ENCODE measurements at places on chromosomes 2 and 18.

- peak; percentile 62 for DNase-seq
Observed at GRCh38 chr2:26640331-26640745, 828 bp downstream of the CIB4 start.

GRCh38 chr2:207143215-207144172 is 22.3 kb downstream of the KLF7 start:
- DNase-seq = no peak

- DNase-seq = no peak
Observed at GRCh38 chr18:5503740-5504139, 40.1 kb downstream of the EPB41L3 start.

GRCh38 chr2:220913384-220913783 is 658.7 kb downstream of the EPHA4 start:
- no peak for DNase-seq

- no peak for DNase-seq
Observed at GRCh38 chr2:38438883-38439612, 62.0 kb upstream of the ATL2 start.

DNA sequence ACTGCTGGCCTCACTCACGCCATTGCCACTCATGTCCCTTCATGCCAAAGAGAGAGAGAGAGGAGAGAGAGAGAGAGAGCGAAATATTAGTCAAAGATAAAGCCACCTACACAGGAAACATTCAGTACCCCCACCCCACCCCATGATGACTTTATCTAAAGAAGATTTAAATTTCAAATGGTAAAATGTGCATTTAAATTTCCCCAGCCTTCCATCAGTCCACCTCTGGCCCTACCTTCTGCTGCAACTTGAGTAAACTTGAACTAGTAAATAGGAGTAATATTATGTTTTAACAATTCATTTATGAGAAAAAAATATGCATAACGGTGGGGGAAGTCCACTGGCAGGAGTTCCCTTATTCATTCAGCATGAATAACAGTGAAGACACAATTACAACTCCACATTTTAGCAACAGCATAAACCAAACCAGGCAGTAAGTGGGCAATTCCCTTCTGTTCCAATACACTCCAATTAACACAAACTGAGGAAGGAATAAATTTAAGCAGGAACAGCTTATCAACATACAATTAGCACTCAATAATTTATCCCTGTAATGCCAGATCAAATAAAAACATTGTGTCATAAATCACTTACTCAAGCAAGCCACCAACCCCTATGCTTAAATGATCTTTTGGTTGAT is 264.2 kb downstream of the LNPK start:
- DNase-seq = no peak

DNA sequence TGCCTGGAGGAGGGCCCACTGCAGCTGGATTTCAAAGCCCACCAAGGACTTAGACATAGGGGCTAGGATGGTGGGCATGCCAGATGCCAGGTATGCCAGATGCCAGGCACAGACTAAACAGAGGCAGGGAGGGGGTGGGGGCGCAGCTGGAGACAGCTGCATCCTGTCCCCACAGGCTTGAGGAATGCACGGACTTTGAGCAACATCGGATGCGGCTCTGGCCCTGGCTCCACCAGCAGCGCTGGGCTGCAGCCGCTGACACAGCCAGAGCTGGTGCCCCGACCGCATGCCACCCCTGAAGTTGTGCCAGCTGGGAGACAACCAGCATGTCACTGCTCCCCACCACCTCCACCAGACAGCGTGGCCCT is 39.5 kb downstream of the AQP12A start:
- no peak for DNase-seq

DNA sequence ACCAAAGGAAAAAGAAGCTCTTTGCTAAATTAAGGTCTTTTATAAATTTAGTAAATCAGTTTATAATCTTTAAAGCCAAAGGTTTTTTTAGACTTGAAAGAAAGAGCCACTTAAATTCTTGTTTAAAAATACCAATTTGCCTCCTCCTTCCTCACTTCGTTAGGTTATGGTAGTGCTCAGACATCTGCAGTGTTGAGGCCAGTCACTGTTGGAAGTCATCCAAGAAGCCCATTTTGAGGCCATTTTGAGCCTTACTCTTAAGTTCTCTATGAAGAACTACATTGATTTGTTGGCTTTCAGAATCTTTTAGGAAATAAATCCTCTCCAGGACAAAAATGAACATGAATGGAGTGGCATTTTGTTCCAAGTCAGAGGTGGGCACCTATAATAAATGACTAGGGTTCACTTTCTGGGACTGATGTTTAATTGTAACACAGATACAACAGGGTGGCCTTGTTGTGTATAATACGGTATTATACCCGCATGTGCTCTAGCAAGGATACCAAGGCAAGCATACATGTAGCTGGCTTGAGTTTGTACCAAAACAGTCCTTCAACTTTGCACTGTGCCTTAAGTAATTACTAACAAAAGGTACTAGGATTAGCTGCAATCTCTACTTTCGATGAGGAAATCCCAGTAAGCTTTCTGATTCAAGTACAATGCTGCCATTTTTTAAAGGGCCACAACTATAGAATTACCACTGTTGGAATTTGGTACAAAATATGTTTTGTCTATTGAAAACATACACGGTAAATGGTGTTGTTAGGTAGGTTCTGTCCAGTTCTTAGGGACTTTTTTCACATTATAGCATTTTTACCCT is 22.8 kb downstream of the SLC66A3 start:
- no peak for DNase-seq

- DNase-seq = no peak
Observed at GRCh38 chr18:35618289-35618688, 36.7 kb downstream of the GALNT1 start.
